ENCODE measurements at places on chromosomes 12 and 14.
A peak's percentile ranks its signal among the peaks of the same experiment; 100 is the strongest.

DNA sequence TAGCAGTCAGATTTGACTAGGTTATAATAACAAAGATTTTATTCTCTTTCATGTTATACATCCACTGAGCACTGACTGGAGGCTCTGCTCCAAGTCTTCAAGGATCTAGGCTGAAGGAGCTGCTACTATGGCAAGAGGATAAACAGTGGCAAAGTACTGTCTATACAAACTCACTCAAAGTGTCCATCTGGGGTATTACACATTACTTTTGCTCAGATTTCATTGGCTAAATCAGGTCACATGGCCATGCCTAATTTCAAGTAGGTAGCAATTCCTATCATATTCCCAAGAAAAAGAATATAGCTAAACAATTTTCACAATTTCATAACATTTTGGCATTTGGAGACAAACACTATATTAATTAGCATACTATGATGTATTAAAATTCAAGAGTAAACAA is 40.9 kb downstream of the CDK17 start:
- no peak for DNase-seq

DNA sequence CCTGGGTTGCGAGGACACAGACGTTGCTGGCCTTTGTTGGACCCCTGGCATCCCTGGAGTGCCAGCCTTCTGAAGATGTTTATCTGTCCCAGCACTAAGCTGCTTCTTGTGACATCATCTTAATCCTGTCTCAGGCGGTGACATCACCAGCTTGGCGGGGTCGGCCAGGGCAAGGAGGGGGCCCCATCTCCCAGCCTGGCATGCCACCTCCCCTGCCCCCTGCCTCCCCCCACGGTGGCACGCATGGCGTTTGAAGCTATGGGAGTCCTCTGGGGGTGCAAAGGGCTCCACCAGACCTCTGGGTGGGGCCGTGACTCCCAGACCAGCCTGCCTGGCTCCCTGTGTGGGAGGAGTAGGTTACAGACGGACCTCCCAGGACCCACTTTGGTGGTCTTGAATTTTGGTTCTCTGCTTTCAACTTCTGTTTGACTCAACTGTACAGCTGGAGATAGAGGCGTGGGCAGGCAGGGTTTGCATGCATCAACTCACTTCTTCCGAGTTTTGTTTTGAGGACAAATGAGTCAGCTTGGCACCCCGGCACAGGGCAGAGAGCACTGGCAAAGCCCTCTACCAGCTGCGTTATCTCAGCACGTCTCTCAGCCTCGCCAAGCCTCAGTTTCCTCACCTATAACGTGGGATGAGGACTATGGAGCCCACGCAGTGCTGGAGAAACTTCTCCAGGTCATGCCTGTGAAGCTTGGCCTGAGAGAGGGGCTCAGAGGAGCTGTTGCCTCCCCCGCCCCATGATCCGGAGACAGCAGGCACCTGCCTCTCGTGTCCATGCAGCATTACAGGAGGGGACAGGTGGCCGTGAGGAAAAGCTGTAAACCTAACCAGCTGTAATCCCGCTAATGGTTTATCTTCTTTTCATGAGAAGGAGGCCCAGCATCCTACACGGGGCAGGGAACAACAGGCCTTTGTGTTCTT is 38.8 kb upstream of the EML1 start:
- DNase-seq: no peak

DNA sequence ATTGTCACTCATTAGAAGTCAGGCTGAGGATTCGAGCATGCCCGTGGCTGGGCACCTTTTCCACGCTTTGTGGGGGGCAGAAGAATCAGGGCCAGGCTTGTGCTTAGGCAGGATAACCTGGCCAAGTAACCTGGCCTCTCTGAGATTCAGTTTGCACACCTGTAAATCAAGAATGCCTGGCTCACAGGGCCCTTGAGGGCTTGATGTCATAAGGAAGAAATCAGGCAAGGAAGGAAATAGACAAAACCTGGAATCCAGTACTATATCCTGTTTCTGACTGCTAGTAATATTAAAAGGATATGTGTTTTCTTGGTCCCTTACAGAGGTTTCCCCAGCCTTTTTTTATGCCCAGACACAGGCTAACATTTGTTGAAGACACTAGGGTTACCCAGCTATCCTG is 91.9 kb downstream of the SAMD4A start:
- DNase-seq: no peak

GRCh38 chr14:23613242-23614070 is 22.7 kb upstream of the DHRS2 start:
- no peak for DNase-seq

DNA sequence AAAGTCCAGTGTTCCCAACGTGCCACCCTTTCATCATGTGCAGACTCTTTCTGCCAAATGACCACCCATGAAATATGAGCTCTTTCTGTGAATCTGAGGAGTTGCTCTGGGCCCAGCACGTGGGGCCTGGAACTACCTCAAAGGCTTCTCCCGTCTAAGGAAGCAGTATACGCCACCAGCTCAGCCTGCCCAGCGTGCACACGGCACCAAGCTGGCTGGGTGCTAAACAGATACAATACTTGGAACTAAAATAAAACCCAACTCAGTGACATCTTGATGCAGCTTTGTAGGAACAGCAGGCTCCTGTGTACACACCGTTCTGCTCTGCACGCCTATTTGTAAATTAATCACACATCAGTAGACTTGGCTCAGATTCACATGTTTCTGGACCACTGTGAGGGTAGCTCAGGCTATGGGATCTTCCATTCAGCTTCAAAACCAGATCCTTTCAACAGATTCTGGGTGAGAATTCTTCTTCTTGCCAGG is 74.8 kb downstream of the ARL6IP4 start:
- DNase-seq: no peak

DNA sequence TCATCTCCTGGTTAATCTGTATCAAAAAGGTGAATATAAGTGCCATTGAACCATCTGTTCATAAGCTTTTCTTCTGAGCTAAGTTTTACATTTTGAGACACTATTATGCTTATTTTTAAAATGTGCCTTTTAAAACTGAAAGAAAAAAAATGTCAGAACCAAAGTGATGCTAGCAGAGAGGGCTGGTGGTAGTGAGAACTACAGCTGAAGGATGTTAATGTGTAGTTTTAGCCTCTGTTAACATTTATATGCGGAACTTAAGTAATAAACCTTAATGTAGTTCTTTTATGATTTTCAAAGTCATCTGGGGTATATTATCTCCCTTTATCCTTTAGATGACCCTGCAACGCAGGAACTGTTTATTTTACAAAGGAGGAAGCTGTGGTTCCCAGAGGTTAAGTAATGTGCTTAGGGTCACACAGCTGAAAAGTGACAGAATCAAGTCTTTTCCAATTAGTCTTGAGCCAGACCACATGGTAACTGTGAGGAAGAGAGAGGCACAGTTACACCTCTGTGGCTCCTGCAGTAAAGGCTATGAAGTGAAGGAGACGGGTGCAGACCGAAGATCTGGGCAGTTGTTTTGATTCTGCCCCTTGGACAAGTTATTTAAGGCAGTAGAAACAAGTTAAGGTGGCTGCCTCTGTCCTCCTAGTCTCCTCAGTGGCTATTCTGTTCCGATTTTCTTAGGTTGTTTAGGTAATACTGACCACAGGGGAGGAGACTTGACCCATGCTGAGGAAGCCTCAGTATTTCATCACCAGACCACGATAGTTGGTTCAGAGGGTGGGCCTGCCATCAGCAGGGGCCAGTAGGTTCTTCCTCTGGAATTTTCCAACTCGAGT is 23.9 kb downstream of the GNG2 start:
- no peak for DNase-seq

GRCh38 chr14:105931808-105932483 is 405.6 kb downstream of the TMEM121 start:
- no peak for DNase-seq

DNA sequence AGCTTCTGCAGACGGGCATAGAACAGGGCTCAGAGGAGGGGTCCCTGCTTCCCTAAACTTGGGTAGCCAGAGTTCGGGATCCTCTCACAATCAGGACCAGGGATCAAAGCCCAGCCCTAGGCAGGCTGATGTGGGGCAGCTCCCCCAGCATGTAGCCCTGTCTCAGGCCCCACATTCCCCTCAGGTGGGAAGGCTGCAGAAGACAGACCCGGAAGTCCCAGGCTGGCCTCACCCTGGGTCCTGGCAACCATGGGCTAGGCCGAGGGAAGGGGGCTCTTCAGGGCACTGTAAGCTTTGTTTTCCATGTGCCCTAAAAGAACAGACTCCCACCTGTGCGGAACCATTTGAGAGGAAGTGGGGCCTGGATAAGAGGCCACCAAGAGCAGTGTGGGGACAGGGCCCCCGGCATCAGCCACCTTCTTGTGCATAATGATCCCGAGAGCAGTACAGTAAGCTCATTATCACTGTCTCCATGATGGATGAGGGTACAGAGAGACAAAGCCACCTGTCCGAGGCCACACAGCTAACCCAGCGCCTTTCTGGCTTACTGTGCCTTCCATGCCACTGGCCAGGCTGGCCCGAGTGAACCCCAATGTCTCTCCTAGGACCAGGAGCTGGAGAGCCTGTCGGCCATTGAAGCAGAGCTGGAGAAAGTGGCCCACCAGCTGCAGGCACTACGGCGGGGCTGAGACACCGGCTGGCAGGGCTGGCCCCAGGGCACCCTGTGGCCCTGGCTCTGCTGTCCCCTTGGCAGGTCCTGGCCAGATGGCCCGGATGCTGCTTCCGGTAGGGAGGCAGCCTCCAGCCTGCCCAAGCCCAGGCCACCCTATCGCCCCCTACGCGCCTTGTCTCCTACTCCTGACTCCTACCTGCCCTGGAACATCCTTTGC is 11.5 kb downstream of the CHGA start:
- DNase-seq: no peak

DNA sequence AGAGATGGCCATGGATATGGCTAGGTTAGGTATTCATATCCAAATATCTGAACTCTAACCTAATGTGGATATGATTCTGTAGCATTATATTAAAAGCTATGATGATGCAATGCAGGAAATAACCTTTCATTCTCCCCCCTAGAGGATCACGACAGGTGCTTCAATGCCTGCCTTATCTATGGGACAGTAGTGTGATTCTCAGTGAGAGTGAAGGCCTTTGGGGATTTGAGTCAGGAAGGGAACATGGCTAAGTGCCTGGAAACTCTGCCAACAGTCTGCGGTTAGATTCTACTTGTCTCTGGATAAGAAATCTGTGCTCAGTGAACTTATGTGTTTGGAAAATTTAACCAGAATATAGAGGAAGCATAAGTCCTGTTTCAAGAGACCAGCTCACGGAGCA is 81.8 kb downstream of the SLC38A1 start:
- DNase-seq: no peak

DNA sequence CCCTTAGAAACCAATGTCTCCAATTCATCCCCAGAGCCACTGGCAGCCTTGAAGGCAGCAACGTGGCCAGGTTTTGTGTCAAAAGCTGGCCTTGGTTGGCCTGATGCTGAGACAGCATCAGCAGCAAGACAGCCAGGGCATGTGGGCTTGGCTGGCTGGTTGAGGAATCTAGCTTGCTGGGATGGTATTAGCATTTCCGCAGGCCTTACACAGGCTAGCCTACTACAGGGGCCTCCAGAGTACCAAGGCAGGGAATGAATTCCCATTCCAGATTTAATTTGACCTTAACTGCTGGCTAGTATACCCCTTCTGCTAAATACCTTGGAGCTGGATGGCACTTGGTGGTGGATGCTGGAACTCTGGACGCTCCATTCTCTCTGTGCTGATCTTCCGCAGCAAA is 15.8 kb downstream of the NGDN start:
- DNase-seq: no peak

GRCh38 chr12:57868851-57869268 is 22.3 kb upstream of the CTDSP2 start:
- DNase-seq: no peak

DNA sequence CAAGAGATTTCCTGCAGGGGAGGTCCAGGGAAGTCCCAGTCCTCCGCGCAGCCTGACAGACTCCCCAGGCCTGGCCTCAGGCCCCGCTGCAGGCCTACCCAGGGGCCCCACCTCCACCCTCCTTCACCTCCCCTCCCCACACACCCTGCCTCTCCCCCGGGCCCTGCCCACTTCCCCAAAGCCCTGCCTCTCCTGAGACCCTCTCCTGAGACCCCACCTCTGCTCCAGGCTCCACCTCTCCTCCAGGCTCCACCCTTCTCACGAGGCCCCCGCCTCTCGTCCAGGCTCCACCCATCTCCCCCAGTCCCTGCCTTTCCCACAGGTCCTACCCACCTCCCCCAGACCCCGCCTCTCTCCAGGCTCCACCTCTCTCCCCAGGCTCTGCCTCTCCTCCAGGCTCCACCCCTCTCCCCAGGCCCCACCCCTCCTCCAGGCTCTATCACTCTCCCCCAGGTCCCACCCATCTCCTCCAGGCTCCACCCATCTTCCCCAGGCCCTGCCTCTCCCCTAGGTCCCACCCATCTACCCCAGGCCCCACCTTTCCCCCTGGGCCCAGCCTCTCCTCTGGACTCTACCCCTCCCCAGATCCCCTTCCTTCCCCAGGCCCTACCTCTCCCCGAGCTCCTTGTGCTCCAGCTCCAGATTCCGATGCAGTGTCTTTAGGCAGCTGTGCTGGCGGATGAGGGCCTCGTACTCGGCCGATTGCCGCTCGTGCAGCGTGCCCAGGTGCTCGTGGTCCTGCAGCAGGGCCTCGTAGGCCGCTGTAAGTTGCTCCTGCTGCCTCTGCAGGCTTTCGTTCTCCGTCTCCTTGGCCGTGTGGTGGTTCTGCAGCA is 58.8 kb upstream of the GPR68 start:
- peak; percentile 94 for DNase-seq

- no peak for DNase-seq
Measured at GRCh38 chr12:79411791-79412190, 279.0 kb downstream of the PAWR start.

GRCh38 chr14:56648508-56649301 is 69.1 kb downstream of the TMEM260 start:
- no peak for DNase-seq

DNA sequence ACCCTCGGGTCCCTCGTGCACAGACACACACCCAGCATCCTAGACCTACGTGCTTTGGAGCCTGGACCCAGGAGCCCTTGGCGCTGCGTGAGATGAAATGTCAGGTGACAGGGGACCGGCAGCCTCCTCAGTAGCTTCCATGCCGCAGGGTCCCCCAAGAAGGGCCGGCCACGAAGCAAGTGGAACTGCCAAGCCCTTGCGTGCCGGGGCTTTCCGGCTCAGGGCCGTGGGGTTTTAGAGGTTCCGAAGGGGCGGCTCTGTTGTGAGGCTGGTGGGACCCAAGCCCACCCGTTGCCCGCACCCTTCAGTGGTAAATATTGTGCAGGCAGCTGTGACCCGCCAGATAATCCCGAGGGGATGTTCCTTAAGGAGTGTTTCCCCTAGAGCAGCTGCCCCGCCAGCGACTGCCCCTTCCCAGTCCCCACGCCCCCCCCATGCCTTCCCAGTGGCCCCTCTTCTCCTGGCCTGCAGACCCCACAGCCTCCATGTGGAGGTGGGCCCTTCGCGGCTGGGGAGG is 133.7 kb downstream of the ADGRD1 start:
- no peak for DNase-seq

GRCh38 chr12:101044512-101045059 is 165.5 kb downstream of the SLC5A8 start:
- no peak for DNase-seq
